ENCODE measurements at places on chromosomes 1 and 21. TPM values are rescaled to one million over a fixed set of nuclear protein-coding genes. Genes with fewer than 3 reads are reported as not detected.

DNA sequence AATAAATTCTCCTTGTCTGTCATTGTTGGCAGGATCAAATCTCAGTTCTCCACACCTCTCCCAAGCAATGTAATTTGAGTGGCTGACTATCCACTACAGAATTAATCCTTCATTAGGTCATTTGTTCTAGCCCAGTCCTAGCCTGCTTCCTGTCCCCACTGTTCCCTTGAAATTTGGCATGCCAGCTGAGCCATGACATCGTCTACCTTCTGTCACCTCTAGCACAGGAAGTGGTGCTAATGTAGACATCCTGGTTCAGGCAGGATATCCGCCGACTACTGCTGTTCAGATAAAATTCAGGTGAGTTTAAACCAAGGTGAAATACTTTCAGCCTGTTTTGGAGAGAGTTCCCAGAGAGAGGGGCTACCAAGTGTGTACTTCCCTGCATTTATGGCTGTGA is 5.9 kb downstream of the CHRM3 start:
- H3K27me3 ChIP-seq = peaks cover 3% of the 10 kb centered on the region
- H3K27ac ChIP-seq = no peak overlapping the region
- H3K4me1 ChIP-seq = no peaks in the 10 kb centered on the region
- no peaks in the 10 kb centered on the region for H3K36me3 ChIP-seq

DNA sequence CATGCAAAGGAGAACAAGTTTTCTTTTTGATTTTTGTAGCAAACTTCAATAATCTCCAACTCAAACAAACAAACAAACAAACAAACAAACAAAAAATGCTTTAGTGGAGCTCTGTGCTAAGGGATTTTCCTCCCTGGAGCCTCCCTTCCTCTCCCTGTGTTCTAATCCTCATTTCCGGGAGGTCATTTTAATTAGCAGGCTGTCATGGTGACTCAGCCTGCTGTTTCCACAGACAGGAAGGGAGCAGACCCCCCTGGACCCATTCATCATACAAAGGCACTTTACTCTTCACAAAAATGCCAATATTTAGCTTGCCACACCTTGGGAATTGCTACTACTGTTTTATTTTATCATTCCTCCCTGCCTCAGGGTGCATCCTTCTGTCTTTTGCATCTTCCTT is 61.0 kb upstream of the SPATA6 start:
- no peak overlapping the region for H3K4me3 ChIP-seq
- H3K36me3 ChIP-seq = no peaks in the 10 kb centered on the region
- no peaks in the 10 kb centered on the region for H3K27me3 ChIP-seq
- no peaks in the 10 kb centered on the region for H3K4me1 ChIP-seq
- no peak overlapping the region for H3K27ac ChIP-seq
- no peak for DNase-seq

DNA sequence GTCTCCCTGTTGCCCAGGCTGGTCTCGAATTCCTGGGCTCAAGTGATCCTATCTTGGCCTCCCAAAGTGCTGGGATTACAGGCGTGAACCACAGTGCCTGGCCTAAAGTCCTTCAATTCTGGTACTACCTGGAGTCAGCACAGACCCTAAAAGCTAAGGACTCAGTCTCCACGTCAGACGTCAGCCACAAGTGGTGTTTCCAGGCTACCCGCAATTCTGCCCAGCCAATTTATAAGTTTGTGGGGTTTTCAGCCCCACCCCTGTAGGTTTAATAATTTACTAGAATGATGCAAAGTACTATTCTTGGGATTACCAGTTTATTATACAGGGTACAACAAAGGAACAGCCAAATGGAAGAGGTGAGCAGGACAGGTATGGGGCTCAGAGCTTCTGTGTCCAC is 10.6 kb upstream of the DIP2A start:
- no peaks in the 10 kb centered on the region for H3K27me3 ChIP-seq
- H3K36me3 ChIP-seq = no peaks in the 10 kb centered on the region
- no peak overlapping the region for H3K27ac ChIP-seq

- no peaks in the 10 kb centered on the region for H3K36me3 ChIP-seq
- H3K27me3 ChIP-seq = no peaks in the 10 kb centered on the region
- H3K4me3 ChIP-seq = no peak within 1 kb of the TSS
- no peak within 1 kb of the TSS for H3K27ac ChIP-seq
- DNase-seq = no peak
Observed at GRCh38 chr1:78490861-78491450, at the start of gene PTGFR. TSS of gene PTGFR (plus strand) at chr1:78490974. CDS start at chr1:78492744, 1,770 bp downstream.

Gene KRTAP21-2
- not detected for polyA plus RNA-seq

GRCh38 chr1:1628754-1629429 is 3.1 kb upstream of the MMP23B start:
- peak overlapping the region; percentile 81 for H3K27ac ChIP-seq
- no peaks in the 10 kb centered on the region for H3K4me1 ChIP-seq
- H3K36me3 ChIP-seq = no peaks in the 10 kb centered on the region
- no peaks in the 10 kb centered on the region for H3K27me3 ChIP-seq
- H3K4me3 ChIP-seq = peak overlapping the region; percentile 56

DNA sequence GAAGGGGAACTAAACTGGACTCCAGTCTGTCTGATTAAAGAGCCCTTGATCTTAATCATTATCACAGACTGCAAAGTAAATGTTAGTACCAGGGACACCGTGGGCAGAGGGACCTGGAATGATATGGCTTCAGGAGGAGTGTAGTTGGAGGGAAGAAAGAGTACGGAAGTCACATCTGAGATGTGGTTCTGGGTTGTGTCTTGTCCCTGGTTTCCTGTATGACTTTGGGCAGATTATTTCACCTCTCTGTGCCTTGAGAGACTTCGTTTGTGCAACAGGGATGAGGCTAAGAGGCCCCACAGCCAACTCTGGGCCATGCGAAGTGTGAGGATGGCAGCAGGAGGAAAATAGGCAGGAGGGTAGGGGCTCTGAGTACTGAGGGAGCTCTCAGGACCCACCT is 76.1 kb upstream of the SLC2A1 start:
- H3K27me3 ChIP-seq = no peaks in the 10 kb centered on the region
- H3K36me3 ChIP-seq = no peaks in the 10 kb centered on the region
- peak; percentile 7 for DNase-seq
- peak overlapping the region; percentile 54 for H3K27ac ChIP-seq
- peaks cover 17% of the 10 kb centered on the region for H3K4me1 ChIP-seq

- no peak for DNase-seq
- H3K4me3 ChIP-seq = no peak overlapping the region
- H3K4me1 ChIP-seq = peaks cover 58% of the 10 kb centered on the region
- no peak overlapping the region for H3K27ac ChIP-seq
- no peaks in the 10 kb centered on the region for H3K27me3 ChIP-seq
Observed at GRCh38 chr21:42194863-42195262, 24.1 kb upstream of the ABCG1 start.

Gene FCER1G
- 2.7 TPM for polyA plus RNA-seq

DNA sequence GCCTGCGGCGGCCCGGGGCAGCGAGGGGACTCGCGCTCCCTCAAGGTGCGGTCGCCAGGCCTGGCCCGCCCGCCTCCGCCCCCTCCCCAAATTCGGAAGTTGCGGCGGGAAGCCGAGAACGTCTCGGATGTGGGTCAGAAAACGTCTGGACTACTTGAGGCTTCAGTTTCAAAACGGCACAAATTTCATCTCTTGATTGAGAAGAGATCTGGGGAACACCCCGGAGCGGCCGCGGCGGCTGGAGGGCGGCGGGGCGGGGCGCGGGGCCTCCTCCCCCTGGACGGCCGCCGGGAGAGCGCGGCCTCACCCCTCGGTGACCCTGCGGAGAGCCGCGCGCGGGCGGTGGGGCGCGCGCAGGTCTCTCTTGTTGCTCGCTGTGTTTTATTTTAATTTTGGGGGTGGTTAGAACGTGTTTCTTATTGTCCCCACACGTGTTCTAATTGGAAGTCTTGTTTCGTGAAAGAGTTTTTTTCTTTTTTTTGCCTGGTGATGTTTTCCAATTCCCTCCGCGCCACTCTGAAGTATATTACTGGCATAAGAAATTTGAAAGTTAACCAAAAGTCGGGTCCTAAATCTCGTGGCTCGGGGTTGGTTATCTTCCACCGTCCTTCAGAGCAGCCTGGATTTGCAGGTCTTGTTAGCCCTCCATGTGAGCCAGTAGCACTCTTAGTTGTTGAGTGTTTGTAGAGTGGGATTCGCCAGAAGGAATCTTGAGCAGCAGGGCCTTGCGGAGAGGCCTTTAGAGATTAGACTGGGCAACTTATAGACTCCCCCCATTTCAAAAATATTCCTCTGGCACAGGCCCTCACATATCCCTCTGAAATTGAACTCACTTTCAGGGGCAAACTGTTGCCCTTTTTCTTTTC is 749 bp downstream of the PCBP3 start:
- no peak for DNase-seq
- no peaks in the 10 kb centered on the region for H3K36me3 ChIP-seq
- peaks cover 36% of the 10 kb centered on the region for H3K4me1 ChIP-seq
- peaks cover 16% of the 10 kb centered on the region for H3K27me3 ChIP-seq
- H3K27ac ChIP-seq = peak overlapping the region; percentile 57
- no peak overlapping the region for H3K4me3 ChIP-seq

Gene LRRC3
- polyA plus RNA-seq = 0.06 TPM

GRCh38 chr1:186799689-186800054 is 29.1 kb upstream of the PLA2G4A start:
- H3K27me3 ChIP-seq = no peaks in the 10 kb centered on the region
- no peak for DNase-seq
- H3K36me3 ChIP-seq = no peaks in the 10 kb centered on the region
- no peak overlapping the region for H3K4me3 ChIP-seq

Gene SERTAD4
- polyA plus RNA-seq = not detected

DNA sequence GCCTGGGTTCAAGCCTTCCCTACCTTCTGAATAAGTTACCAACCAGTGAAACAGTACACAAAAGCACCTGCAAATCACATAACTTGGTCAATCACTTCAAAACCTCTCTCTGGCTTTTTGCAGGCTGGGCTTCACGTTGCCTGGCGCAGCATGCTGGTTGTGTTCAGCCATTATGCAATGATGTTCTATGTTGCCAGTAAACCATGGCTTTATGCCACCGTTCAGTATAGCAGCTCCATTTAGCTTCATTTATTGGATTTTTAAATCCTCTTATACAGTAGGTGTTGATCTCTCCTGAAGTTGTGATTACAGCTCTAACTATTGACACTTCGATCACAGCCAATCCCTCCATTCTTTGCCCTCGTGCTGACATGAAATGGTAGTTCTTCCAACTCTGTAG is 233.6 kb upstream of the PTBP2 start:
- H3K27ac ChIP-seq = no peak overlapping the region
- H3K36me3 ChIP-seq = no peaks in the 10 kb centered on the region
- no peak overlapping the region for H3K4me3 ChIP-seq
- H3K4me1 ChIP-seq = no peaks in the 10 kb centered on the region
- no peaks in the 10 kb centered on the region for H3K27me3 ChIP-seq
- no peak for DNase-seq

Gene FBXO2
- 6.1 TPM for polyA plus RNA-seq

Gene SLC6A17
- polyA plus RNA-seq = not detected

Data from naive thymus-derived CD4-positive, alpha-beta T cell (primary cell).